Tibial nerve (tissue), 4 donors: ENCODE measurements at places on chromosomes 7 and 10. TPM values are rescaled to one million over a fixed set of nuclear protein-coding genes. Genes with fewer than 3 reads are reported as not detected.

DNA sequence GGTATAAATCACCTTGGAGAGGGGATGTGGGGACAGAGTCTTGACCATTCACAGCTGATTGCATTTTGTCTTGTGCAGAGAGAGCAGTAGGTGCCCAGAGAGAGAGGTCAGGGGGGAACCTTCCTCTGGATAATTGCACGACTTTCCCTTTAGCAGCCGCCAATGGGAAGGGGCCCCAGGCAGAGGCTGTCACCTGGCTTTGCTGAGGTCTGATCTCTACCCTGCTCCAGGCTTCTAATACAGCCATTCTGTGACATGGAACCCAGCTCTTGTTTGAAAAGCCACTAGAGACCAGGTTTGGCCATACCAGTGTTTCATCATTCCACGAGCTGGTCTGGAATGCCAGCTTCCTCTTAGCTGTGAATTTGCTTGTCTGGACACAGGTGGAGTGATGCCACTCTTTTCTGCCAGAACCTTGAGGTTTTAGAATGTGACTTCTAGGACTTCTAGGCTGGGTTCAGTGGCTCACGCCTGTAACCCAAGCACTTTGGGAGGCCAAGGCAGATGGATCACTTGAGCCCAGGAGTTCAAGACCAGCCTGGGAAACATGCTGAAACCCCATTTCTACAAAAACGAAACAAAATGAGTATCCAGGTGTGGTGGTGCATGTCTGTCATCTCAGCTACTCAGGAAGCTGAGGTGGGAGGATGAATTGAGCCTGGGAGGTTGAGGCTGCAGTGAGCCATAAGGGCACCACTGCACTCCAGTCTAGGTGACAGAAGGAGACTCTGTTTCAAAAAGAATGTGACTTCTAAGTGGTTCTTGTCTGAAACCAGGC, 159.9 kb downstream of the CAMK1D start:
- no peak for DNase-seq

DNA sequence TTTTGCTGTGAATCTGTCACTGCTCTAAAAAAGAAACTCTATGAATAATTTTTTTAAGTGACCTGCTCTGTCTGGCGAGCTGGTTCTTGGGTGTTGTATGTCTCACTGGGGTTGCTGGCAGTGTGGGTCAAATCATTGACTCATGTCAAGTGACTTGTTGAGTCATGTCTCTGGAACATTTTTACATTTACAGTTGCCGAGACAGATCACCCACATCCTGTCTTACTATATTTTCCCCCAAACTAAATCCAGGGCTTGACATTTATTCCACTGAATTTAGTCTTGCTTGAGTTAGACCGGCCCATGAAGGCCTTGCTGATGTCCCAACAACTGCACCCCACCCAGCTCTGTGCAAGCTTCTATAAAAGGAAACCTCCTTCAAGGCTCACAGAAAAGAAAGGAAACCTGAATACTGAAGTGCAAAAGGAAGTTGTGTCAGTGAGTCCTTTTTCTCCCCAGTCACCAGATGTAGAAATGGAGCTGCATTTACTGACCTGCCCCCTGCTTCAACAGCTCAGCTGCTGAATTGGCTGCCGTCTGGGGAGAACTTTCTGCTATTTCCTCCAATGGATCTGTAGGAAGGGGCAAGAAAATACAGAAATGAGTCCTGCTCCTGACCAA, 290.3 kb downstream of the TNS3 start:
- no peak for DNase-seq

GRCh38 chr7:157301610-157302120, 35.1 kb upstream of the DNAJB6 start:
- no peak for DNase-seq

- DNase-seq: no peak
These were observed 57.1 kb upstream of the RHOBTB1 start for GRCh38 chr10:61000769-61001730.

GRCh38 chr7:31875424-31875823, 188.4 kb downstream of the PPP1R17 start:
- DNase-seq: no peak

- DNase-seq: no peak
These were observed 54.1 kb upstream of the TNS3 start for GRCh38 chr7:47636081-47636432.

DNA sequence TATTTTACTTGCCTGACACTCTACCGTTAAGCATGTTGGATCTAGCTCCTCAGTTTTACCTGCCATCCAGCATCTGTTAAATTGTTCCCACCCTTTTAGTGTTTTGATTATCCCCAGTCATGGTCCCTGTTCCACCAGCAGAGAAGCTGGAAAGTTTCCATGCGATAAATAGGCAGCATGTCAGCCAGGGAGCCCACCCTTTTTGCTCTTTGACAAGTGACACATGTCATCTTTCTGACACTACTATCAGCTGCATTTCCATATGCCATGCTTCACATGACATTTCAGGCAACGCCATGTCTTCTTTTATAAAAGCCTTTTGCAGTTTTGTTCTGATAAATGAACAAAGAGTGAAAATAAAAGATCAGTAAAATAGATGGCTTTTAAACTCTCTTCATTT, 310.8 kb downstream of the MAGI2 start:
- DNase-seq: no peak

DNA sequence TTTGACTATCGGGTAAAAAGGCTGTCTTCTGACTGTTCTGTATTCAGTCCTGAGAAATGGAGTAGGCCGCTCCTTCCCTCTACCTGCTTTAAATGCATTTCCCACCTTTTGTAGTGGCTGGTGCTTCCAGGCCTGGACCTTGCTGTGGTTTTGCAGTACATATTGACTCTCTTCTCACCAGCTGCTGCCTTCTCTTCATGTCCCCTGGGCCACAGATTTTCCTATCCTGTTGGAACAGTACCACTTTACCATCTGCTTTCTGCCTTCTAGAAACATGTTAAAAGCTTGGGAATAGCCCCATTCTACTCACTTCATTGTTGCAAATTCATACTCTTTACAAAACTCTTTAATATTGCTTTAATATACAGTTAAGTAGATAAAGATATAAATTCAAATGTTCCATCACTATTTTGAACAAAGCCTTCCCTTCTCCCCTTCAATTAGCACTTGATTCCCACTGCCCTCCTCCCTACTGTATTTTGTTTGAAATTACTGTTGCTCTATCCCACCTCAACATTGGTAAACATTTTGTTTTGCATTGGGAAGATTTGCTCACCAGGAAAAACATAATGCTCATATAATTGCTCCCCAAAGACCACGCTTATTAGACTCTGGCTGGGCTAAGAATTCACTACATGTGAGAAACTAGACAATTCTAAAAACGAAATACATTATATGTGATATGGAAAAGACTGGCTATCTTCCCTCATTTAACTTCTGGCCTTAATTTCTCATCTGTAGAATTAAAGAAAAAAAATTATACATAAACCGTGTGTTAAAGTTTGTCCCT, 17.3 kb upstream of the SEMA3C start:
- no peak for DNase-seq

DNA sequence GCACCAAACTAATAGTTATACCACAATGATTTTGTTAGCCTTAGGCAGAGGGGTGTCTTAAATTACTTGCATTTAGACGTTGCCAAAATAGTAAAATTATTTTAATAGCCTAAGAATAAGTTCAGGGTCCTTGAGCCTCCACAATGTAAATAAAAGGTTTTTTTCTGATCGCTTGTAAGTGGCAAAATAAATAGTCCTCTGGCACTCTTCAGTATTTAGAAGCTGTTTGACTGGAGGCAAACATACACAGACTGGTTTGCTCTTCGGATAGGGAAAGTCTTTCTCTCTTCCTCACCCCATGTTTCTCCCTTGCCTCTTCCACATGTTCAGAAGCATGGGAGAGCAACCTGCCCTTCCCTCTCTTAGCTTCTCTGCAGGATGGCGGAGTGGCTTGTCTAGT, 49.5 kb upstream of the FAM180A start:
- no peak for DNase-seq

GRCh38 chr7:27375958-27376357, 133.4 kb downstream of the EVX1 start:
- no peak for DNase-seq

DNA sequence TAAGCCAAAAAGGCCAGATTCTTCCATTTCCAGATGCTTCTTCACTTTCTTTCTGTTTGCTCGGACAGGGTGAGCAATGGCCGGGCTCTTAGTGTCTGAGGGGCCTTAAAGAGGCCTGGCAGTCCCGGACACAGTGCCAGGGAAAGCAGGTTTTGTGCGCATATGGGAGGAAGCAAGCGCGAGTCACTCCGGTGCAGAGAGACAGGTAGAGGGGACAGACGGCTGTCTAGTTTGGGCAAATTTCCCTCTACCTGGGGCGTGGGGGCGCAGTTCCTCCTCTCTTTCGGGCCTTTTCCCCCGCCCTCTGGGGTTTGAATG, 4.7 kb downstream of the NEUROD6 start:
- DNase-seq: no peak

DNA sequence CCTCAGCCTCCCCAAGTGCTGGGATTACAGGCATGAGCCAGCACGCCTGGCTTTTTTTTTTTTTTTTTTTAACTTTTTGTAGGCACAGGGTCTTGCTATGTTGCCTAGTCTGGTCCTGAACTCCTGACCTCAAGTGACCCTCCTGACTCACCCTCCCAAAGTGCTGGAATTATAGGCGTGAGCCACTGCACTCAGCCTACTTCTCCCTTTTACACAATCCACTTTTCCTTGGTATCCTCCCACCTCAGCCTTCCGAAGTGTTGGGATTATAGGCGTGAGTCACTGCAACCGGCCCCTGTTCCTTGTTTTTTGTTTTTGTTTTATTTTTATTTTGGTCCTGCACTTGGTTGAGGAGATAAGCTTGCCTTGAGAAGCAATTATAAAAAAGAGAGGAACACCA, 75.9 kb upstream of the KMT2C start:
- no peak for DNase-seq

DNA sequence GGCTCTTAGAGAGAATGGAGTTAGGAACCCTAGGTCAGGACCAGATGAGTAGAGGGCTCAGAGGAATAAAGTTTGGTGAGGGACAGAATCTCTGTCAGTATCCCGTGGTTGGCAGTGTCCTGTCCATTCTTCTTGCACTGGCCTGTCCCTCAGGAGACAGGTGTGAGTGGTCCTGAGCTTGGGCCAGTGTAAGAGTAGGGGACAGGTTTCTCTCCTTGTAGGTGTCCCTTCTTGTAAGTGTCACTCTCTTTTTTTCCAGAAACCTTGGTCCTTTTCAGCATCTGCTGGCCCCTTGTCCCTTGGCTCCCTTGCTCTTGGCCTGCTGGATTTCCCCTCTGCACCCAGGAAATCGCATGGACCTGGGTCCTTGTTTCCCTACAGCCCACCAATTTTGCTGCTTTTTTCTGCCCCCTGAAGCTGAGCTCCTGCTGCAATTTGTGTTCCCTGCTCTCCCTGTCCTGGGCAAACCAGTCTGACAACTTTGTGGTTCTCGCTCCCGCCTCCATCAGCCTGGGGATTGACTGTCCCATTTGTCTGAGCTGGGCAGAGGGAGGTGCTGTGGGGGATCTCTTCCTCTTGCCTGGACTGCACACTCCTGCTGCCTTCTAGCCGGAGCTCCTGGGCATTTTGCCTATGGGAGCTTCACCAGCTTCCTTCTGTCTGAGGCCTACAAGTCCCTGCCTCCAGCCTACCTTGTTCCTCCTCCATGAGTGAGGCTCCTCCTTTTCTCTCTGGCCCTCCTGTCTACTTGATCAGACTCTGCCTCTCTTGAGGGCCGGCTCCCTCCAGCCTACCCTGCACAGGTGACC, 6.5 kb downstream of the TSPAN14 start:
- DNase-seq: no peak

DNA sequence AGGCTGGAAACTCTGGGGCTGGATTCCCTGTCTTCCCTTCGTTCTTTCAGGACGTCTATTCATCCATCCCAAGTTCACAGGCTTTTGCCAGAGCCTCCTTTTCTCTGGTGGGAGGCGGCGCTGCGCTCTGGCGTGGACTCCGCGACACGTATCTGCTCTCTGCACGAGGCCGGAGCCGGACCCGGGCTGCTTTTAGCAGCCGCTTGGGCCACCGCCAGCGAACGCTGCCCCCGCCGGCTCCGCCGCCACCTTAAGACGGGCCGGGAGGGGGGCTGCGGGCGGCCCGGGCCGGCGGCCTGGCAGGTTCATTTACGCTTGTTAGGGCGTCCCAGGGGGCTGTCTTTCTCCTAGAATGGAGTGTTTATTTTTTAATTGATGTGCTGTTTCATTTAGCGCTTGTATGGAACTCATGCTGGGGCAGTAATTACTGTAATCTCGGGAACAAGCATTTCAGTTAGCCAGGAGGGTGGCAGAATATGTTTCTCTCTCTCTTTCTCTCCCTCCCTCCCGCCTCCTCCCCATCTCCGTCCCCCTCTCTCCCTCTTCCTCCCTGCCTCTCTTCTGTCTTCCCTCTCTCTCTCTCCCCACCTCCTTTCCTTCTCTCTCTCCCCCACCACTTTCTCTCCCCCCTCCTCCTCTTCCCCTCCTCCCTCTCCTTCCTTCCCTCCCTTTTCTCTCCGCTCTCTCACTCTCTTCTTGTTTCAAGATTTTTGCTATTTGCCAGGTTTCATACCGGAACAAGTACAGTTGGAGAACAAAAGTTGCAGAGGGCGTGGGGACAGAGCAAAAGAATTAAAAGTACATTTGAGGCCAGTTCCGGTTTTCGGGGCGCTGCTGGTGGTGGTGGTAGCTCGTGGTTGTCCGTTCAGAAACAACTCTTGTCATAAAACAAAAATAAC, 1.3 kb upstream of the FZD8 start:
- DNase-seq: peak; percentile 49

- no peak for DNase-seq
These were observed 64.2 kb downstream of the CFAP46 start for GRCh38 chr10:132878091-132878729.

DNA sequence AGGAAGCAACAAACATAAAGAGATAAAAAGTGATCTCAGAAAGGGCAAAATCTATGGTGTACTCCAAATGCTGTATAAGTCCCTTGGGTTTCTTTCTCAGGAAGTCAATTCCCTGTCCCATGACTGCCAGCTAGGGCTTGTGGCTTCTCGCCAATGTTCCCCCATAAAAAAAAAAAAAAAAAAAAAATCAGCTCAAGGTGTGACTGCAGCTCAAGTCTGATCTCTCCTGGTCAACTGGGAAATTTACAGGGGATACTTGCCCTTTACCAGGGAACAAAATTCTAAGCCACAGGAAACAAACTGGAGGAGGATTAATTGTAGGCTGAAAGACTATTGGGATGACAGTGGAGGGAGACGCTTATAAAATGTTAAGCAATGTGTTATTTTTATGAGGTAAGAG, 76.0 kb downstream of the PCGF5 start:
- DNase-seq: no peak

GRCh38 chr10:97612386-97612785, 20.9 kb downstream of the MORN4 start:
- DNase-seq: peak; percentile 17

SLC12A9 gene
- total RNA-seq: 34.5 TPM

TOMM7 gene
- 133 TPM for total RNA-seq

TYW1B gene
- total RNA-seq: 7.1 TPM

CPN1 gene
- total RNA-seq: not detected

DPP6 gene
- 1.6 TPM for total RNA-seq

PYROXD2 gene
- 14.2 TPM for total RNA-seq

ASNS gene
- total RNA-seq: 9.0 TPM

COA1 gene
- total RNA-seq: 66.0 TPM

CREB5 gene
- 22.4 TPM for total RNA-seq

MMP21 gene
- total RNA-seq: 0.22 TPM
